Left ventricle myocardium inferior (tissue), 1 donor: ENCODE measurements at places on chromosomes 7 and 10.
A peak's percentile ranks its signal among the peaks of the same experiment; 100 is the strongest.

DNA sequence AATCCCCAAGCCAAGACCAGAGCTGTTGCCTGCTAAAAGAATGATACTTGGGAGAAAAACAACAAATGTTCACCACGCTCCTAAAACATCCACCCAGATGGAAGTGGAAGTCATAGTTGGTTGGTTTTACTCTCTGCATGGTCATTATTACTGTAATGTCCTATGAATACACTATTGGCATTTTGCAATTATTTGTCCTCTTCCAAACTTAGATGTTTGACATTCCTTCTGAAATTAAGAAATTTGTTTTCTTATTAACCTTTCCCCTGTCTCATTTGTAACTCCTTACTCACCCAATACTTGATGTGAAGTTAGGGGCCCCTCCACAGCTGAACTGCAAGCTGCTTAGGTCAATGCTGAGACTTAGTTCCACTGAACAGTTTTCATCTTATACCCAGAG is 383.3 kb downstream of the INHBA start:
- DNase-seq = no peak

- peak; percentile 56 for DNase-seq
Measured at GRCh38 chr7:5429857-5430611, 6.4 kb upstream of the TNRC18 start.

DNA sequence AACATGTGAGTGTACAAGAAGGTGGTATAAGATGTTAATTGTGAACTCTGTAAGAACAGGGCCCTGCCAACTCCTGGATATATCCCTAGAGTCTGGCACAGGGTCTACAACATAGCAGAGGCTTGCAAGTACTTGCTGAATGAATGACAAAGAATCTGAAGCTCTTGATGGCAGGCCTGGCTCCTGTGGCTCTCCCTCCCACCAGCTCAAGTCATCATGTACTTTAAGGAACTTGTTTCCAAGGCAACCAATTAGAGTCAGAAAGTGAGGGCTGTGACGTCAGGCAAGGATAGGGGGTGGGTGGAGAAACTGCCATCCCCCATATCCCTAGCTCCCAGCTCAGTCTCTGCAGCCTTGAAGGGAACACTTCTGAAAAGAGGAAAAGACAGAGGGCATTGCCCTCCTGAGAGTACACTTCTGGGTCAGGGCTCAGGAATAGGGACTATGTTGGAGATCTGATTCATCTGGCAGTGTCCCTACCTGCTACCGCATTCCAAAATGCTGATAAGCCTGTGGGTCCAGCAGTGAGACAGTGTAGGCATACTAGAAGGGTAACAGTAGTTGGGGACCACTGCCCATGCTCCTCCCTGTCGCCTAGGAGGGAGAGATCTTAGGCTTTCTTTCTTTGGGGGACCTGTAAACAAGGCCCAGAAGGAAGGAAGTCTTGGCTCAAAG is 34.6 kb upstream of the BTRC start:
- no peak for DNase-seq

GRCh38 chr10:77643795-77644468 is 6.3 kb upstream of the KCNMA1 start:
- no peak for DNase-seq

GRCh38 chr10:112985690-112986543 is 35.9 kb downstream of the TCF7L2 start:
- DNase-seq = no peak

DNA sequence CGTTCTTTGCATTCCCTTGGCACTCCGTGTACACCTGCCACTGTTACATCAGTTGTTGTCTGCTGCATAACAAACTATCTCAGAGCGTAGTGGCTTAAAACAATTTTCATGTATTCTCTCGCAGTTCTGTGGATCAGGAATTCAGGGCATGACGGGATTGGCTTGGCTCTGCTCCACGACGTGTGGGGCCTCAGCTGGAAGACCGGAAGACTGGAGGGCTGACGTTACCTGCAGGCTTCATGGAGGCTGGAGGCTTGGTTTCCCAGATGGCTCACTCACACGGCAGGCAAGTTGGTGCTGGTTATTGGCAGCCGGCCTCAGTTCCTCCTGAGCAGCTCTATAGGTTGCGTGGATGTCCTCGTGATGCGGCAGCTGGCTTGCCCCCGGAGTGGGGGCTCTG is 25.5 kb downstream of the NYAP1 start:
- DNase-seq = no peak

GRCh38 chr7:74271742-74272141 is 17.5 kb upstream of the CLIP2 start:
- no peak for DNase-seq

DNA sequence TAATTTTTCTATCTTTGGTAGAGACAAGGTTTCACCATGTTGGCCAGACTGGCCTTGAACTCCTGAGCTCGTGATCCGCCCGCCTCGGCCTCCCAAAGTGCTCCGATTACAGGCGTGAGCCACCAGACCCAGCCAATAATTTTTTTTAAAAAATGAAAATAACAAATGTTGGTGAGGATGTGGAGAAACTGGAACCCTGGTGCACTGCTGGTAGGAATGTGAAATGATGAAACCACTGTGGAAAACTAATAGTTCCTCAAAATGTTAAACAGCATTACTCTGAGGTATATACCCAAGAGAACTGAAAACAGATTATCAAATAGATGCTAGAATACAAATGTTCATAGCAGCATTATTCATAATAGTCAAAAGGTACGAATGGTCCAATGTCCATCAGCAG is 23.0 kb upstream of the YWHAG start:
- no peak for DNase-seq

GRCh38 chr10:35386594-35387174 is 50.4 kb downstream of the CCNY start:
- DNase-seq = peak; percentile 68

GRCh38 chr7:106535234-106535932 is 125.6 kb downstream of the CCDC71L start:
- DNase-seq = no peak

- DNase-seq = no peak
Measured at GRCh38 chr7:25854608-25855497, 297.1 kb upstream of the NFE2L3 start.

DNA sequence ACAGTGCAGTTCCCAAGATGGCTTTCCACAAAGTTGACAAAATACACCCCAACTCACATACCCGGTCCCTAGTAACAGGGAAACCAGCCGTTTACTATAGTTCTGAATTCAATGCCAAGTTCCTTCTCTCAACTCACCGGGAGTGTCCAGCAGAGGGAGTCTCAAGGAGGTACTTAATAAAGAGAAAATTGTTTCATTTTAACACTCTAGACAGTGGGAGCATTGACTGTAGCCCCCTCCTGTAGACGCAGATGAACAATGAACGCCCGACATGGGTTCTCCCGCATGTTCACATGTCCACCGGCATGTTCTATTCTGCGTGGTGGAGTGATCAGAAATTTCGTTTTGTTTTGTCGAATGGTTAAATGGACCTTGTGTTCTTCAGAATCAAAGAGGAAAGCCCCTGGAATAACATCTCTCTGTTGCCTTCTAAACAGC is 1.9 kb downstream of the HIPK2 start:
- no peak for DNase-seq

GRCh38 chr10:132914732-132915131 is 27.6 kb downstream of the CFAP46 start:
- no peak for DNase-seq

- no peak for DNase-seq
Measured at GRCh38 chr7:151570366-151570915, 50.7 kb upstream of the RHEB start.

- DNase-seq = no peak
Measured at GRCh38 chr7:102320601-102321350, 34.1 kb downstream of the SH2B2 start.

GRCh38 chr7:148708026-148708885 is 9.6 kb downstream of the CUL1 start:
- no peak for DNase-seq

- no peak for DNase-seq
Measured at GRCh38 chr10:78716043-78716660, 352.6 kb upstream of the ZMIZ1 start.

DNA sequence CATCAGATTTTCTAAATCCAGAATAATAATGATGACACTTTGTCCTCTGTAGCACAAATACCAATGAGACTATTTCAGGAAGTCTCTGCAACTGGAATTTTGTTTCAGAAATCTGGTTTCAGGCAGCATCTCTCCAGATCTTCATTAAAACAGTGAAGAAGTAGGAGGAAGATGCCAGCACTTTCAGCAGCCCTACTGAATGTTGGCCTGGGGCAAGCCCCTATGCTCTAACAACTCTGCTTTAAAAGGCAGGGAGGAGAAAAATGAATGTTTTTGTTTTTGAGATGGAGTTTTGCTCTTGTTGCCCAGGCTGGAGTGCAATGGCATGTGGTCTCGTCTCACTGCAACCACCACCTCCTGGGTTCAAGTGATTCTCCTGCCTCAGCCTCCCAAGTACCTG is 7.2 kb upstream of the CAV1 start:
- no peak for DNase-seq

DNA sequence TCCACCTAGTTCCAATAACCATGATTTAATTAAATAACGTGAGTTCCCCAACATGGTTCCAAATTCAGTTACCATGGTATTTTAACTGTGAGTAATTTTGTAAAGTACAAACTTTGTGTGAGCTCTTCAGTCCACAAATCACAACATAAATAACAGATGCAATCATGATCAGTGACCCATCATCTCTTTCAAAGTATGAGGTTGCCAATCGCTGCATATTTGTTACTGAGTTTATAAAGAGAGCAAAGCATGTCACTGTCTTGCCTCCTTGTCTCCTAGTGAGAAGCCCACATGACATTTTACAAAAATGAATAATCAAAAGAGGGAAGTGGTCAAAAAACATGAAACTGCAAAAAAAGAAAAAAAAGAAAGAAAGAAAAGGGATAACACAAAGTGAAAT is 69.1 kb upstream of the PDSS1 start:
- DNase-seq = no peak

- DNase-seq = no peak
Measured at GRCh38 chr7:593324-594115, 73.9 kb upstream of the PDGFA start.

- no peak for DNase-seq
Measured at GRCh38 chr7:143315776-143316175, at the start of gene CLCN1. CLCN1 (plus strand) TSS chr7:143316111; CDS start chr7:143316213, 102 bp downstream.

GRCh38 chr7:131556053-131556908 is at the start of gene PODXL:
PODXL (minus strand) TSS chr7:131556628; CDS start chr7:131556359, 269 bp downstream.
- peak; percentile 84 for DNase-seq

DNA sequence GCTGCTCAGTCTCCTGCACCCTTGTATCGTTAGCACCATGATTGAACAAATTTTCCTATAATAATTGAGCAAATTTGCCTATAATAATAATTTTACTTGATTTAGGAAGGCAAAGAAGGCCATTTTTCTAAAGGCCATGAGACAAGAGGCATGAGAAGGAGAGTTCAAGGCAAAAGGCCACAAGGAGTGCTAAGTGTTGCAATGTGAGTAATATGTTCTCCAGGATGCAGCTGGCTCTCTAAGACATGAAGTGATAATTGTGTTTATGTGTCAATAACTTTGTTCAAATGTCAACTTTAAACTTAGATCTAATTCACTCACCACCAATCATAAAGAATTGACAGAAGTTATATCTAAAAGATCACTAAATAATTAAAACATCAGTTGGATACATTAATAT is 53.8 kb downstream of the SGCE start:
- no peak for DNase-seq
